ENCODE measurements at places on chromosomes 6 and 20. TPM values are rescaled to one million over a fixed set of nuclear protein-coding genes. Genes with fewer than 3 reads are reported as not detected.

DNA sequence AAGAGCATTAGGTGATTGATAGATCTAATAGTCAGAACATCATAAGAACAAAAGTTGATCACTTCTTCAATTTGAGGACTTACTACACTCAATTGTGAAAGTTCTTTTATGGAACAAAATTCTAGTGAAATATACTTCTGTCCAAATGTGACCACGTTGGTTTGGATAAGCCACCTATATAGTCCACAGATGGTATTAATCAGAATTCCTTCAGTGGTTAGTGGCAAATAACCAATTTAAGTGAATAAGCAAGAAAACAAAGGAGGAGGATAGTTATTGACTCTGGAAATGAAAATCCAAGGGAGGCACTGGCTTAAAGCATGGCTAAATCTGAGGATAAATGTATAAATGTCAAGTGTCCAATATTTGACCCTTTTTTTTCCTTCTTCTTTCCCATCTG is 268.5 kb upstream of the MARCKS start:
- no peak for DNase-seq

DNA sequence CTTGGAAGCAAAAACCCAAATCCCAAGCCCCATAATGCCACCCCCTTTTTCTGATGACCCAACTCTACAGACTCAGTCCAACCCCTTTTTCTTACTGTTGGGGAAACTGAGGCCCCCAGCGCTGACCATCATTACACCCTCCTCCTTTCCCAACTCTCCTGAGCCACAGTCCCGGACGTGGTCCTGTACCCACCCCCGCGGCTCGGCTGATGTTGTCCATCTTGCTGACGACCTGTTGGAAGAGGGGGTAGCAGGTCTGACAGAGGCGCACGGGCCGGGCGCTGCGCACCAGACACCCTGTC is 533 bp downstream of the OSTM1 start:
- DNase-seq, result no peak

GRCh38 chr6:32796848-32797776 is 19.7 kb downstream of the HLA-DOB start:
- peak; percentile 78 for DNase-seq

DNA sequence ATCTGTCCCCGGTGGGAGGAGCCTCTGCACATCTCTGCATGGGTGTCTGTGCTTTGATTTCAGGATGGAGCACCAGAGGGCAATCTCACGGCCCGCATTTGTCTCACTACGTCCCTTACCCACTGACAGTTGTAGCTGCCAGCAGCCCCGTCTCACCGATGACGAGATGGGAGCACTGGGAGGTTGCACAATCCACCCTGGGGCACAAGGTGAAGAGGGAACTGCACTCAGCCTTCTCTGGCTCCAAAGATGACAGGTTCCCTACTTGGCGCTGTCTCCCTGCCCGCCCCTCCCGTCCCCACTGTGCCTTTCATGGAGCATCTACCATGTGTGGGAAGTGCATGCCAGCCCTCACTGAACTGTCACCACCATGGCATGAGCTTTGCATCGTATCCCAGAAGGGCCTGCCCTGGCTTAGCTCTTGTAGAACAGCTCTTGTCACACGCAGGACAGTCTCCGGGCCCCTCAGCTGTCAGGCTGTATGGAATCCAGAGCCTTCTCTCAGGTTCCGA is 99.9 kb upstream of the PMEPA1 start:
- DNase-seq, result no peak

Gene RPL7L1
- total RNA-seq, result 61.1 TPM

GRCh38 chr20:22385602-22386305 is 198.6 kb downstream of the FOXA2 start:
- no peak for DNase-seq

DNA sequence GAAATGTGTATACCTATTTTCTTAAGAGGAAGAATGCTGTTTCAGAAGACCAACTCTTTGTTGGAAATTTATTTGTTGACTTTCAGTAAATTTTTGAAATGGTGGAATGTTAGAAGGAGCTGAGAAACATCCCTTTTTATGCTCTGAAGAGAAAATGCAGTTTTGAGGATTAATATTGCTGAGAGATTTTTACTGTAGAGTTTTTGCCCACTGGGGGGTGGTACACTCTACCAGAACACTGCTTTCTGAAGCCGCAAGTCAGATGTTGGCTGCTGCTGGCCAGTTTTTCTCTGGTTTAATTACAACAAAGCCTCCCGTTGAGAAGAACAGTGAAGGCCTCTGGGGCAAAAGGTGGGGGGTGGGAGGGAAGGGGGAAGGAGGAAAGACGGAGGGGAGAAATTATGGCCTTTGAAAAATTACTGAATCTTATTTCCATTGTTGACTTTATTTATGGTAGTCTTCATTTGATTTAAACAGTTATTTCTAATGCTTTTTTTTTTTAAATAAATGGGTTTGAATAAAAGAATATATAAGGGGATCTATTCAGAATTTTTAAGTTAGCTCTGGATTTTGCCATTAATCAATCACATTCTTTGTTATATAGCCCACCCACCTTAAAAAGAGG is 3.0 kb downstream of the FLRT3 start:
- peak; percentile 44 for DNase-seq

Gene GNRH2
- 0.75 TPM for total RNA-seq

GRCh38 chr6:109263873-109264700 is 118.2 kb downstream of the CD164 start:
- no peak for DNase-seq

DNA sequence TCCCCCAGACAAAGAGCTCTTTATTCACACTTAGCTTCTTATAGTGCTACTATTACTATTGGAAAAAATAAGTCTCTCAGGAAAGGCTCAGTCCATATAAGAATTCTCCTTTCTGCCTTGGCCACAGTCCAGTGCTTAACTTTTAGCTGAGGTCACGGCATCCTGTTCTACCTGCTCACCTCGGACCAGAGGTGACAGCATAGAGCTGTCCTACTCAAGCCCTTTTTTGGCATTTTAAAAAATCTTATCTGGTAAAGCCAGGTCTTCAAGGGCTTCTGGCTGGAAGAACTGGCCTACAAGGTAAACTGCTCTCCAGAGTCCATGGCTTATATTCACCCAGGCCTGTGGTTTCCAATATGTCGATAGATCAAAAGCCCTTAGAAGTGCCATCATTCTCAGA is 109.7 kb downstream of the RCAN2 start:
- no peak for DNase-seq

- no peak for DNase-seq
These were observed 152.9 kb upstream of the COL21A1 start for GRCh38 chr6:56400273-56400672.

DNA sequence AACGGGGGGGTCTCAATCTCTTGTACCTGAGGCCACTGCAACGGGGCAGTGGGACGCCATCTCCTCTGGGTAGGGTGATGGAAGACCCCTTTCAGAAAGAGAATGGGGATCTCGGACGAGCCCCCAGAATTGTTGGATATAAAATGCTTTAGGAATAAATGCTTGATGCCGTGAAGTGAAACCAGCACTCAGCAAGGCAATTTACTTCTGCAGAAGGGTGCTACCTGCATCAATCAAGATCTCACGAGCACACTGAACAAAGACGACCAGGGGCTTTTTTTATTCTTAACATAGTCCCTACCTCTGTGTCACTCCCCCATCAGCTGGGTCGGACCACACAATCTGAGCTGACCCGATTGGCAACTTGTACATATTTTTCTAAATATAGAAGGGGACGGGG is 203.6 kb upstream of the TBX18 start:
- DNase-seq, result no peak

DNA sequence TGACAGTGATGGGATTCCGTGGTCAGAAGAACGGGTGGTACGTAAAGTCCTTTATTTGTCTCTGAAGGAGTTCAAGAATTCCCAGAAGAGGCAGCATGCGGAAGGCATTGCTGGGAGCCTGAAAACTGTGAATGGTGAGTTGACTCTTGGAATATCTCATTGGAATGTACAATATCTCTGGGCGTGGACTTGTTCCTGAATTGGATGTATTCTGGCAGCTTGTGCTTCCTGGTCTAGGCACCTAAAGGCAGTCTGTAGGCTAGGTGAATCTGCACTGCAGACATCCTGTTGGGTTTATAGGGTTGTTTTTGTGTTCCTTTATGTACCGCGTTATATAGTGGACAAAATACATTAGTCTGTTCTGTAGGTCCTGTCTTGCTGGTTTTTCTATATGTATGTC is 128.2 kb downstream of the JARID2 start:
- DNase-seq, result no peak

Gene RAB44
- 0.75 TPM for total RNA-seq

Gene OPRL1
- 1.7 TPM for total RNA-seq

DNA sequence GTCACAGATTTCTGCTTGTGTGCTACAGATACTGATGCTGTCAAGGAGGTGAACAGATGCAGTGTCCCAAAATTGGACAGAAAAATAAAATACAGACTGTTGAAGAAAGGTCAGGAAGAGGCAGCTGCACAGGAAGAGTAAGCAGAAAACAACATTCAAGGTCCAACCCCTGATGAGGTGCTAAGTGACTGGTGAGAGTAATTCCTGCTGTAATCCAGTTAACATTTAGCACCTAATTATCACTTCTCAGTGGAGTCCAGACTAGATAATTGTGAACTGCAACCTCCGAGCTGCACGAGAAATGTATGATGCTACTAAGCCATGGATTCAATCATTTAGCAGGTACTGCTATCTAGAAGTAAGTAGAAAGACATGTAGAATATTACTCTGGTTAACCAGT is 36.3 kb upstream of the NRSN1 start:
- no peak for DNase-seq

Gene SPTLC3
- total RNA-seq, result 26.7 TPM

Gene SLCO4A1
- total RNA-seq, result 5.9 TPM

GRCh38 chr6:122730775-122731386 is 48.6 kb upstream of the FABP7 start:
- no peak for DNase-seq

Gene OR2J3
- 0.06 TPM for total RNA-seq

Gene WFDC5
- total RNA-seq, result not detected

- no peak for DNase-seq
These were observed 6.2 kb downstream of the C20orf204 start for GRCh38 chr20:64042054-64042781.

GRCh38 chr6:81451787-81452186 is 300.7 kb downstream of the TENT5A start:
- peak; percentile 28 for DNase-seq

- DNase-seq, result no peak
These were observed 33.8 kb downstream of the PHACTR1 start for GRCh38 chr6:12750416-12750815.

- no peak for DNase-seq
These were observed 52.9 kb downstream of the ABRACL start for GRCh38 chr6:139081471-139081870.

DNA sequence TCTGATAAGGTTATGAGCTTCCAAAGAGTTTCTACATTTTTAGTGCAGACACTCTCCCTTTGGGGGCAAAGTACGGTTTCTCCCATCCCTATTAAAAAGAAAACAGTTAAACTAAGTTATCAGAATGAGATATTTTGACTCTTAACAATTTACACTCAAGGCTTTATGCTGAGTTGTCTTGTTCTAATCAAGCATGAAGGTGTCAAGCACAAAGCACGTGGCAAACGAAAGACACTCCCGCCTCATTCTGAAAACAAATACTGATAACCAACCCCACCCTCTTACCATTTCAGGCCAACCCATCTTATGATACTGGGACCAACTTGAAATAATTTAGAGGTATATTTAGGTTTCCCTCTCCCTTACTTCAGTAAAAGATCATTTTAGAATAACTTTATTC is 24.3 kb downstream of the OR14J1 start:
- no peak for DNase-seq

GRCh38 chr6:74357321-74357720 is 661.3 kb downstream of the CD109 start:
- no peak for DNase-seq

DNA sequence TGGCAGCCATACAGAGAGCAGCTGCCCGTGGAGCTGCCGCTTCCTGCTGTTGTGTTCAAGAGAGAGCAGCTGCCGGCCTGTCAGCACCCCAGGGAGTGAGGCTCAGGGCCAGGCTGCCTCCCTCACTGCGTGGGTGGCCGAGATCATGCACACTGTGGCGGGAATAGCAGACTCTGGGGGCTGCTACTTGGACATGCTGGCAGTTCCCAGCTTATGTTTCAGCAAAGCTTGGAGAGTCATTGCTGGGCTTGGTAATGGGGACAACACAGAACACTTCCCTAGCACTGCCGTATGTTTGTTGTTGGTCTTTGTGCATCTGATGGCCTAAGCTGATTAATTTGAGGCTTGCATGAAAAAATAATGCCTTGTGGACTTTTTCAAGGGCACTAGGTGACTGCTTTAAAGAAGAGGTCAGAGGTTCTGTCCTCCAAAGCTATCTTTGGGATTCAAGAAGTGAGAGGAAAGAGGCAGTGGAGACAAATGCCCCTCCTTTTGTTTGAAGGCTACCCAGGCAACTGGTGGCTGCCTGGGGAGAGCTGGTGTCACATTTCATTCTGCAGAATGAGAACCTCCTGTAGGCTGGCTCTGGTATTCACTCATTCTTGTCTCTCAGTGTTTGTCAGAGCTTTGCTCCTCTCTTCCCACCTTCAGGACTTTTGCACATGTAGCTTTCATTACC is 18.8 kb downstream of the MRAP2 start:
- DNase-seq, result peak; percentile 25

Gene C6orf132
- 41.2 TPM for total RNA-seq

Gene TCF19
- total RNA-seq, result 4.8 TPM

DNA sequence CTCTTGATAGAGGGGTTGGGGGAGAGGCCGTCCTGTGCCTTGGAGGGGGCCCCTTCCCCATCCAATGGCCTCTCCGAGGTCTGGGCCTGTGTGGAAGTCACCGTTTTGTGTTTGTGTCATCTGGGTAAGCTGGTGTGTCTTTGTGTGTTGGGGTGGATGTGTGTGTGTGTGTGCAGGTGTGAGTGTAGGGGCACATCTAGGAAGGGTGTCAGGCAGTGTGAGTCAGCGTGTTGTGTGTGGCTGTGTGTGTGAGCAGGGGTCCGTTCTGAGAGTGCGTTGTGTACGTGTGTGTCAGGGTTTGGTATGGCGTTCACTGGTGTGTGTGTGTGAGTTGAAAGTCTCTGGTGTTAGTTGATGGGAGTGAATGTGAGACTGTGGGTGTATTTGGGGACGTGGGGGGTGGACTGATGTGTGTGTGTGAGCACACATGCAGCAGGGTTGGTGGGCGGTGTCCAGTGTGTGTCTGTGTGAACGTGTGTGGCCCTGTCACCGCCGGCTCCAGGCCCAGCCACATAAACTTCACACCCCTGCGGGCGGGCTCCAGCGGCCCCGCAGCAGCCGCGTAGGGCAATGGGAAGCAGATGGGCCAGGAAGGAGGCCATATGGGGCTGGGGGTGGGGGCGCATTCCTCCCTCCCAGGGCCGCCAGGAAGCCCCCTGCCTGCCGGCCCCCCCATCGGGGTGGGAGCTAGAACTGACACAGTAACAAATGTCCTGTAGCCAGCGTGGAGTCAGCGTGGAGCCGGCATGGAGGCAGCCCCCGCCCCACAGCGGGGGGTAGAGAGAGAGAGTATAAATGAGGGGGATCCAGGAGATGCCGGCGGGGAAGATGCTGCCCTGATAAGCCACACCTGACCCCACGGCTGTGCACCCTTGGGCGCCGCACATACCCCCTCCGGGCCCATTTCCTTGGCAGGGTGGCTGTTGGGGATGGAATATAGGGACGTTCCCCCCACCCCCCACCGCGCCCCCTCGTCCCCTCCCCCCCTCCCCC is 32.1 kb downstream of the SNAI1 start:
- DNase-seq, result no peak

- no peak for DNase-seq
These were observed 54.8 kb downstream of the SENP6 start for GRCh38 chr6:75656479-75656878.

Gene ID4
- 7.0 TPM for total RNA-seq

GRCh38 chr6:157514659-157515496 is 133.9 kb downstream of the ZDHHC14 start:
- peak; percentile 50 for DNase-seq

Data from mucosa of gallbladder (tissue), 1 donor.